ENCODE measurements at places on chromosomes 5 and 9.

- DNase-seq = no peak
Observed at GRCh38 chr5:39570403-39571027, 145.7 kb upstream of the DAB2 start.

GRCh38 chr5:179975713-179976134 lies 68.0 kb upstream of the TBC1D9B start:
- DNase-seq = no peak

DNA sequence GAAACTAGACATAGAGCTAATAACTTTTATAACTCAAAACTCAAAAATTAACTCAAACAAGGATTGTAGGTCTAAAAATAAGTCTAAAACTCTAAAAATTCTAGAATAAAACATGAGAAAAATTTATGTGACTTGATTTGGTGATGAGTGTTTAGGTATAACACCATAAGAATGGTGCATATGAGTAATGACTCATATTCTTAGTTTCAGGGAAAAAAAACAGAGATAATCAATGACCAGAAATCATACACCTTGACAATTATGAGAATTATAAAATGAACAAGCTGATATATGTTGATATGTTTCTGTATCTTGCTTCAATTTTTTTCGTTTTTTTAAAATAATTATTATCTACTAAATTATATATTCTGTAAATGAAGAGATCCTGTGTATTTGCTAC lies 541.2 kb downstream of the PTPRD start:
- DNase-seq = no peak

- DNase-seq = peak; percentile 30
Observed at GRCh38 chr5:68441309-68442073, 225.9 kb downstream of the PIK3R1 start.

- peak; percentile 5 for DNase-seq
Observed at GRCh38 chr5:174724484-174725260, at the start of gene MSX2. MSX2 (plus strand) TSS chr5:174724582; CDS start chr5:174724660, 78 bp downstream.
